Activated CD4-positive, alpha-beta memory T cell treated with anti-CD3 and anti-CD28 coated beads for 36 hours (primary cell): ENCODE measurements at places on chromosomes 3 and 15. TPM values are rescaled to one million over a fixed set of nuclear protein-coding genes. Genes with fewer than 3 reads are reported as not detected.

UPK1B gene
- total RNA-seq, result not detected

CCR5 gene
- 2.1 TPM for total RNA-seq

PSMA4 gene
- total RNA-seq, result 220 TPM

ACTC1 gene
- not detected for total RNA-seq
